ENCODE measurements at places on chromosomes 3 and 15.

DNA sequence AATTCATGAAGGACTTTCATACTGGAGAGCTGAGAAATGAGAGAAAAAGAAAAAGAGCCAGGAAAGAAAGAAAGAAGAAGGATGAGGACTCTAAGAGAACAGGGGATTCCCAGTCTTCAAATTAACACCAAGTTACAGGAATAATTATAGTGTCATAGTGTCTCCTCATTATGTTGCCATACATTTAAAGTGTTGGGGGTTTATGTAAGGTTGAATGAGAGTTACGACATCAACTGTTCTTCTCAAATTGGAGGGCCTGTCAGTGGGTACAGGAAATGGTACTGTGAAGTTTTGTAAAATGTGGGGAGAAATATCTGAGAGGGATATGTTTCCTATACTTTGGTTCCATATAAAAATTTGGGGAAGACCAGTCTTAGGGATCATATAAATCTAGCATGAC, 12.3 kb upstream of the CD200 start:
- DNase-seq = peak; percentile 70

DNA sequence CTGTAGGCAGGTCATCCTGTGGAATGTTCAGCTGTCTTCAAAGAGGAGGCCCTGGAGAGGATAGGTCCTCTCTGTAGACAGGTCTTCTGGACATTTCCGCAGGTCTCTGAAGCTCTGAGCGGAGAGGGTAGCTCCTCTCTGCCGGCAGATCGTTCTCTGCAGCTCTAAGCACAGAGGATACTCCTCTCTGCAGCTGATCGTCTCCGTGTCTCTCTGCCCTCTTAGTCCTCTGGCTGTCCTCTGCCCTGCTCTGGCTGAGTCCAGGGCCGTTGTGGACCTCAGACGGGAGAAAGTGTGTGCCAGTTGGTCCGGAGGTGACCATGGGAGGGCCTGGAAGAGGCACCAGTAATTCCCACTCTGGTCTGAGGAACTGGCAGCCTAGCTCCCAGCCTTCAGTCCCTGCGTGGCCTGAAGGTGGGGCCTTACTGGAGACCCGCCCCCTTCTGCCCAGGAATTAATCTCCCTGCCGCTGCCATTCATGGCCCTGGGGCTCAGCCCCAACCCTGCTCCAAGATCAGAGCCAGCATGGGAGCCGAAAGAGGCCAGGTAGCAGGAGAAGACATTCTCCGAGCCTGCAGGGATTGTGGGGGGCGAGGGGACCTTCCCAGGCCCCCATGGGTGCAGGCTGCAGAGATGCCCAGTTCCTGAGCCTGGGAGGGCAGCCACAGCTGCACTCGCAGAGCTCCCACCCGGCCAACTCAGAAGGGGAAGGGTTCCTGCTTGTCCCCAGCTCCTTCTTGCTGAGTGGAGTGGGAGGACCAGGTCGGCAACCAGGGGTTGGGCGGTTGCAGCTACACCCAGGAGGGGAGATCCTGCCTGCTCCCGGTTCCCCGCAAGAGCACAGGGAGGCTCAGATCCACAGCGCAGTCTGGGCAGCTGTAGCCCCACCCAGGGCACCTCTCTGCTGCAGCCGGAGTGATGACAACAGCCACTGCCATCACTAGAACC, 488.7 kb downstream of the RSL24D1 start:
- no peak for DNase-seq

- DNase-seq = no peak
Observed at GRCh38 chr15:68403161-68403941, 28.6 kb downstream of the ITGA11 start.

- peak; percentile 2 for DNase-seq
Observed at GRCh38 chr3:75180235-75180944, 483.7 kb upstream of the FRG2C start.

DNA sequence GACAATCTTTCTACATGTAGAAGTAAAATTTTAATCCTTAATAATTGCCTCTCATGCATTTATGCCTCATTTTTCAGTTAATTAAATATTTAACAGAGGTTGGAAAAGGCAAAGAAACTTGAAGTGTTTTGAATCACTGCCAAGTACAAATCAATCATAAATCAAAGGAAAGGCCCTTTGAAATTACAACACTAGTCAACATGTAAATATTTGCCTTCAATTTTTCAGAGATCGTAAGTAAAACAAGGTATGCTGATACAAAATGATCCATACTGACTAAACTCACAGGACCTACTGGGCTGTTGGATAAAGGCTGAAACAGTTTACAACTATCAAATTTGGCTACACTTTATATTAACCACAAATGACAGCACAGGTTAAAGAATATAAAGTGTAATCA, 33.9 kb downstream of the ZBBX start:
- no peak for DNase-seq

DNA sequence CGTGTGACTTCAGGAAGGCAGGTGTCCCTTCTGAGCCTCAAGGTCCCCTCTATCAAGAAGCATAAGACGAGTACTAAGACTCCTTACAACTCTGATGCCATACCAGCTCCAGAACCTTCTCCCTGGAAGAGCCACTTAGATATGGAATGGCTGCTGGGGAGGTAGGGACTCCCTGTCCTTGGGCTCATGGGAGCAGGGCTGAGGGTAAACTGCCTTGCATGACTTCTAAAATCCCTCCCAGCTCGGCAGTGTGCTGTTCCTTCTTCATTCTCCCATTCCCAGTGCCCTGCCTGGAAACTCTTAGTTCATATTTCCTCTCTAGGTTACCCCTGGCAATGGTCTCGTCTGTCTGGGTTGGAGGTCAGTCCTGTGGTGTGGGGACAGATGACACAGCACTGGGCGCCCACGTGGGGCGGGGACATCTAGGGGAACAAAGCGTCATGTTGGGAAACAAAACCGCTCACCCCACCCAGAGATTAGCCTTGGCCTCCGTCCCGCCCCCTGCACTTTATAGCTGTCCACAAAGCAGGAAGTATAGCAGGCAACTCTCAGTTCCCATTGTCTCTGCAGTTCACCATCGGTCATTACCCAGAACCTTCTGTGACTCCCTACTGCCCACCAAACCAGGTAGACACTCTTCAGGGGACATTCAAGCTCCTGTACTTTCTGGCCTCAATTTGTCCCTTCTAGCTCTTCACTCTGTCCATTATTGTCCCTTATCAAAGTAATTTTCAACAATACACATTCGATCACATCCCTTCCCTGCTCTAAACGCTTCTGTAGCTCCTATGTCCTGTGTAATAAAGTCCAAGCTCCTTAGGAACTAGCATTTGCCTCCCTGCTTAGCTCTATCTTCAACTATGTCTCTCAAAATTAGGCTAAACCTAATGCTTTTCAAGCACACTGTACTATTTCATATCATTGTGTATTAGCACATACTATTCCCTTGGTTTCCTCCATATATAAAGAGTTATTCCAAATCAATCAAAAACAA, 73.8 kb downstream of the IQSEC1 start:
- peak; percentile 97 for DNase-seq

GRCh38 chr3:18224426-18224825, 200.7 kb downstream of the SATB1 start:
- DNase-seq = peak; percentile 49

- peak; percentile 75 for DNase-seq
Observed at GRCh38 chr15:41258750-41259471, 27.8 kb downstream of the CHP1 start.

GRCh38 chr3:120682095-120682681, at the start of gene HGD:
Gene HGD (minus strand): TSS chr3:120682239. CDS start chr3:120682111, 128 bp downstream.
- DNase-seq = no peak

- no peak for DNase-seq
Observed at GRCh38 chr3:37536840-37537239, 324.8 kb upstream of the CTDSPL start.

DNA sequence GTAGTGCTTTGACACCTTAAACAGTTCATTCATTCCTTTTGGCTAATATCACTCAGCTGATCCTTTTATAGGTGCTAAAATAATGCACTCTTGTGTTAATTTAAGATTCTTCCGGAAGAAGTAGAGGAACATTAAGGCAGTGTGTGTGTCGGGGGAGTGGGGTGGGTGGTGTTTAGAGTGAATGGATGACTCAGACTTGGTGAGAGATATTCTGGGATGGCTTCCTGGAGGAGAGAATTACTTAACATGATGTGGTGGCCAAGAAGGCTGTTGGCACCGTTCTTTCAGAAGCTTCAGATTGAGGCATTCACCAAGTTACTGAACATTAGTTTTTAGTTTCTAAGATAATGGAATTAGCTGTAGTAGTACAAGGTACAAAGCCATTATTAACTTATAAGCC, 125.6 kb upstream of the ROPN1 start:
- DNase-seq = peak; percentile 2

- DNase-seq = peak; percentile 22
Observed at GRCh38 chr3:116863822-116864589, 154.4 kb downstream of the TUSC7 start.

- no peak for DNase-seq
Observed at GRCh38 chr3:61483997-61484396, 77.4 kb upstream of the PTPRG start.

DNA sequence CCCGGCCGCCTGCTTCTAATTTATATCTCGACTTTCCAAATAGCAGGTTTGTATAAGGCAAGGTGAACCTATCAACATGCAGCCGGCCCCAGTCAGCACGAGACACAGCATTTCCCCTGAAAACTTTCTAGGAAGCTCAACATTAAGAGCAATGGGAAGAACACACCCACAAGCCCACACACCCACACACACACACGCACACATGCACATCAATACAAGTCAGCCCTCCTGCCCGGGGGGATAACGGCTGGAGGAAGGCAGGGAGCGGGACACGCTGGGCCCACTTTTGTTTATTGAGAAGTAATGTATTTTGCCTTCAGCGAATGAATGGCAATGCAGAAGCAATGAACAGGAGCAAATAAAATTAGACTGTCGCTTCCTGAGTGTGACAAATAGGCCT, 83.5 kb downstream of the PCSK6 start:
- no peak for DNase-seq

DNA sequence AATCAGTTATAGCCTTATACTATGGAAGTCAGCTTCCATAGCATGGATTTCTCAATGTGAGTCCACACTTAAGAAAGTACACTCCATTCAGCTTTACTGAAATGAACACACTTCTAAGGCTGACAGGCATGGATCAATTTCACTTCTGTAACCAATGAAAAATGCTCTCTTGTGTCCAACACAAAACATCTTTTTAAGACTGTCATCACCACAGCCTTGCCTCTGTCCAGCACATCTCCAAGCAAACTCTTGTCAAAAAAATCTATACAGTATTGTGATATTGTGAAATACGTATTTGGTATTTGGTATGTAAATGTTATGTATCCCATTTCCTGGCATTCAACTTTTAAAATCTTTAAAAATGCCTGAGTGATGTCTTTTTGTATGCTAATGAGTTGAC, 208.7 kb downstream of the RAP2B start:
- DNase-seq = no peak

DNA sequence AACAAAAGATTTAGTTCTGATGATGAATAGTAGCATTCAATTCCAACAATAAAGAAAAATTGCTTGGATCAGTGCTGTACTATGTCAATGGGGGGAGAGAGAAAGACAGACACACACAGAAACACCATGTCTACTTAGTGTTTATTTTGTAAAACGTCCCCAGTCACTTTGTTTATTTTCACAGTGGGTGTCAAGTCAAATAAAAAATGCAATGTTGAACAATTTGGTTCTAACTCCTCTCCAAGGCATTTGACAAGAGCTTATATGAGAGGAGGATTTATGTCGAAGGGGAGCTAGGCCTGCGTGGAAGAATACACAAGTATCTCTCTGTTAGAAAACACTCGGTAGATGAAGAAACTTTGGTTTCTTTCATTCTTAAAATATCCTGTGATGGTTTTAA, 201.7 kb upstream of the SLC2A2 start:
- DNase-seq = no peak

GRCh38 chr3:51378065-51378464, 7.0 kb upstream of the MANF start:
- DNase-seq = no peak

DNA sequence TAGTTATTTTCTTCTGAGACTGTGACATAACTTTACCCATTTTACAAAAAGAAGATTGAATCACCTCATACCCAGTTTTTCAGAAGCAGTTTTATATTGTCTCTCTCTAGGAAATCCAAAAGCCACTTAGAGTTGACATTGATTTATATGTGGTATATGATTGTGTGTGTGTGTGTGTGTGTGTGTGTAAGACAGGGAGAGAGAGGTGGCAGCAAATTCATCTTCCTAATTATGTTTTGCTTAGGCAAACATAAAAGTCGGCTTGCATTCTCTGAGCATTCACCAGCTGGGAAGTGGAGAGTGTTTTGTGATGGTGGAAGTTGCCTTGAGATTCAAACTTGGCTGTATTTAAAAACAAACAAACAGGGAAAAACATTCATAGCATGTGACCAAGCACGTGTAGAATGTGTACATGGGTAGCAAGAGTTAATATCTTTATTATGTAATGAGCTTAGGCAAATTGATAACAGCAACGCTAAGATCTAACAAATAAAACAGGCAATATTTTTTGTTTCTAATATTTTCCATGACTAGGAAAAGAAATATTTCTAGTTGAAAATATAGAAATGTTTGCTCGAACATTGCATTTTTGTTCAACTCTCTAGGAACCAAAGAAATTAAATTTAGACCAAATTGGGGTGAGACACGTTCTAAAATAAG, 64.4 kb upstream of the IGF1R start:
- DNase-seq = no peak

- DNase-seq = no peak
Observed at GRCh38 chr15:37375519-37375918, 275.2 kb upstream of the MEIS2 start.

GRCh38 chr3:30810625-30811024, 83.8 kb downstream of the GADL1 start:
- no peak for DNase-seq

- peak; percentile 93 for DNase-seq
Observed at GRCh38 chr3:13262493-13263211, 157.5 kb downstream of the NUP210 start.

DNA sequence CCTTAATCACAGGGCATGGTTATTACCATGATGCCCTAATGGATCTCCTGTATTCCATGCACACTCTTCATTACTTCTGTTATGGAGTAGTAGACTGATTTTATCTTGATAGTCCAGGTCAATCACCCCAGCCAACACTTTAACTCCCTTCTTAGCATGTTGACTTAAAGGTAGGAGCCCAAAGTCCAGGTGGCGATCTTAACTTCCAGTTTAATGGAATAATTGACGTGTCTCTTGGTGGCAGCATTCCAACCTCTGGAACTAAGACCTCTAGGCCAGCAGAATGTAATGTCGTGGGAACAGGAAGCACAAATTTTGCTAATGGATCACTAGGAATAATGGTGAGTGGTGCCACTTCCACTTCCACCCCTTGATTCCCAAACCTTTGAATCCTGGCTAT, 687.2 kb upstream of the SGO1 start:
- DNase-seq = no peak

Measured in NB4 (cell line).